ENCODE measurements at places on chromosomes 11 and 22. TPM values are rescaled to one million over a fixed set of nuclear protein-coding genes. Genes with fewer than 3 reads are reported as not detected.

The RIMBP3C gene
- not detected for polyA plus RNA-seq

The PDGFB gene
- polyA plus RNA-seq, result 4.3 TPM

The MMP12 gene
- 0.28 TPM for polyA plus RNA-seq

The IL17RA gene
- 12.1 TPM for polyA plus RNA-seq

The LIF gene
- 1.2 TPM for polyA plus RNA-seq

The WT1 gene
- polyA plus RNA-seq, result not detected

The TEX54 gene
- not detected for polyA plus RNA-seq

Data from keratinocyte (primary cell).